Lung (tissue), 17 donors: ENCODE measurements at places on chromosomes 12 and 14. TPM values are rescaled to one million over a fixed set of nuclear protein-coding genes. Genes with fewer than 3 reads are reported as not detected.

GRCh38 chr12:10320643-10321042 lies 13.0 kb downstream of the KLRD1 start:
- H3K36me3 ChIP-seq = peaks cover 3% of the 10 kb centered on the region
- H3K4me3 ChIP-seq = no peak overlapping the region
- no peaks in the 10 kb centered on the region for H3K4me1 ChIP-seq
- H3K27ac ChIP-seq = no peak overlapping the region
- DNase-seq = no peak

ABCC9 gene
- 12.7 TPM for total RNA-seq

GRCh38 chr12:57850854-57851430 lies 4.4 kb upstream of the CTDSP2 start:
- no peaks in the 10 kb centered on the region for H3K27me3 ChIP-seq
- DNase-seq = no peak
- no peak overlapping the region for H3K27ac ChIP-seq
- H3K36me3 ChIP-seq = peaks cover 3% of the 10 kb centered on the region

- peak; percentile 77 for DNase-seq
- no peaks in the 10 kb centered on the region for H3K27me3 ChIP-seq
- H3K4me1 ChIP-seq = no peaks in the 10 kb centered on the region
- H3K27ac ChIP-seq = no peak overlapping the region
- H3K36me3 ChIP-seq = no peaks in the 10 kb centered on the region
Observed at GRCh38 chr12:110100315-110100970, 23.7 kb upstream of the IFT81 start.

DNA sequence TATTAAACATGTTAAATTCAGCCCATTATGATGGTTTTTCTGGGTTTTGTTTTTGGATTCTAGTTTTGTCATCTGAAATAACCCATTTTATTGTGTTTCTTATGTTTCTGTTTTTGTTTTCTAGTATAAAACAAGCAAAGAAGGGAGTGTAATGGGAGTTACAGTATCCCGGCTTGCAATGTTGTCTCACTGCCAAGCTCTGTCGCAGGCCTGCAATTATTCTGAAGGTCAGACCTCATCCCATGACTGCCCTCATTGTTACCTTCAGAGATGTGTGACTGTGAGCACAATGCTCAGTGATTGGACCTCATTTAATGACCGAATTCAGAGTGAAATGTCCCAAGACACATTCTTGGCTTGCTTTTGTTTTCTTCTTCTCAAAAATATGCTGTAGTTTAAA lies 73.0 kb upstream of the ATF1 start:
- DNase-seq = peak; percentile 64
- no peaks in the 10 kb centered on the region for H3K27me3 ChIP-seq
- no peak overlapping the region for H3K4me3 ChIP-seq
- no peak overlapping the region for H3K27ac ChIP-seq
- H3K4me1 ChIP-seq = peaks cover 10% of the 10 kb centered on the region

DNA sequence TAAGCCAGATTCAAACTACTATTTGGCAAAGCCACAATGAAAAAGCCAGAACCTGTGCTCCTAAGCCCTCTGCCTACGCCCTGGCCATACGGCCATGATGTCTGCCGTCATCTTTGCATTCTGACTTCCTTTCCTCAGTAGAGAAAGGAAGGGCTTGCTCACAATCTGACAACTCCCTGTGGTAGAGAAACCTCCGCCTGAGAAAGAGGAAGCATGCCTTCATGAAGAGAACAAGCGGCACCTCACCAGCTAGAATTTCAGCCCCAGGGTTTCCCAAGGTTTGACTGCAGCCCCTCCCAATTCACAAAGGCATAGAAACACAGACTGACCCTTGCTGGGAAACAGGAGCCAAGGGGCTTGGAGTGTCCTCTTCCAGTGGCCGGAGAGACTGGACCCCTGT lies 25.7 kb downstream of the TEP1 start:
- no peak for DNase-seq
- H3K36me3 ChIP-seq = peaks cover 46% of the 10 kb centered on the region
- no peaks in the 10 kb centered on the region for H3K27me3 ChIP-seq

PLEKHD1 gene
- not detected for total RNA-seq

- H3K36me3 ChIP-seq = peaks cover 3% of the 10 kb centered on the region
- DNase-seq = peak; percentile 52
- H3K4me1 ChIP-seq = peaks cover 9% of the 10 kb centered on the region
- no peaks in the 10 kb centered on the region for H3K27me3 ChIP-seq
- H3K4me3 ChIP-seq = peak overlapping the region; percentile 69
Observed at GRCh38 chr12:57430112-57430930, 522 bp downstream of the R3HDM2 start.

MANSC1 gene
- 8.0 TPM for total RNA-seq

GRCh38 chr12:128365651-128366231 lies 98.8 kb downstream of the TMEM132C start:
- no peak overlapping the region for H3K27ac ChIP-seq
- peaks cover 2% of the 10 kb centered on the region for H3K36me3 ChIP-seq
- no peaks in the 10 kb centered on the region for H3K27me3 ChIP-seq

DNA sequence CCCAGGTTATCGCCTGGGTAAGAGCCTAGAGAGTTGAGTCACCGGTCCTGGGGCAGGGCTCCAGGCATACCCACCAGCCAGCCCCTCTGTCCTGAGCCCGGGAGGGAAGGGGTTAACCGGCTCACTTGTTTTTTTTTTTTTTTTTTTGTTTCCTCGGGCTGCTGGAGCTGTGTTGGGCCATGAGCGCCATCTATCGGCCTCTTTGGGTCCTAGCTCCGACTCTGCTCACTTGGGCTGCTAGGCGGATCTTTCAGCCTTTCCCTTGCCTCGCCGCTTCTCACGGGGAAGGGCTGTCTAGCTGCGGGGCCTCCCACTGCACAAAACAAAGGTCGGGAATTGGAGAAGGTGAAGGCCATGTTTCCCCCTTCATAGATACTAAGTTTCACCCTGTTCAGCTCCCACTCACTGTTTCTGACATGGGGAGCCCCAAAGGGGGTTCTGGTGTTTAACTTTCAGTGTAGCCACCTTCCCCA lies 2.8 kb upstream of the SMUG1 start:
- H3K27ac ChIP-seq = no peak overlapping the region
- H3K36me3 ChIP-seq = peaks cover under 1% of the 10 kb centered on the region
- H3K4me1 ChIP-seq = peaks cover 13% of the 10 kb centered on the region

DNA sequence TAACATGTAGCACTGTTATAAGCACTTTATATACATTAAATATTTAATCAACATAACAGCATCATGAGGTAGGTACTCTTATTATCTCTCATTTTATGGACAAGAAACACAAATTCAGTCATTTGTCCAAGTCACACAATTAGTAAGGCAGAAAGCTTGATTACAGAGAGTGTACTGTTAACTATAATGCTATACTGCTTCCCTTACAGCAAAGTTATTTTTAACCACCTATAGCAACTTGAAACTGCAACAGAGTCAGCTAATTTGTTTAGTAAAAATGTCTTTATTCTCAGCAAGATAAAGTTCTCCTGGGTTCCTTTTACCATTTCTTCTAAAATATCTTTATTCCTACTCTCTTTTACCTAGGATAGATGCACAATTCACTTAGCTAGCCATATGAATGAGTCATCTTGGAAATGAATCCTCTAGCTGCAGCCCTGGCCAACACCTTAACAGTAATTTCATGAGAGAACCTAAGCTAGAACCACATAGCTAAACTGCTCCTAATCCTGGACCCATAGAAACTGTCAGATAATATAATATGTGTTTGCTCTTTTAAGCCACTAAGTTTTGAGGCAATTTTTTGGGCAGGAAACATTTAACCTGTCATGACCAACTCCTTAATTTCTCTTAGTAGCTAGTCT lies 90.2 kb upstream of the HECTD1 start:
- H3K27me3 ChIP-seq = no peaks in the 10 kb centered on the region
- no peaks in the 10 kb centered on the region for H3K4me1 ChIP-seq
- H3K4me3 ChIP-seq = no peak overlapping the region

- H3K27me3 ChIP-seq = no peaks in the 10 kb centered on the region
- no peak overlapping the region for H3K4me3 ChIP-seq
Observed at GRCh38 chr12:47028981-47029708, 50.3 kb upstream of the PCED1B start.

GRCh38 chr12:10001171-10001776 lies 2.4 kb upstream of the CLEC1B start:
- H3K36me3 ChIP-seq = no peaks in the 10 kb centered on the region
- H3K4me1 ChIP-seq = no peaks in the 10 kb centered on the region
- H3K27me3 ChIP-seq = no peaks in the 10 kb centered on the region
- DNase-seq = no peak
- no peak overlapping the region for H3K4me3 ChIP-seq

WNT1 gene
- 0.15 TPM for total RNA-seq

DNA sequence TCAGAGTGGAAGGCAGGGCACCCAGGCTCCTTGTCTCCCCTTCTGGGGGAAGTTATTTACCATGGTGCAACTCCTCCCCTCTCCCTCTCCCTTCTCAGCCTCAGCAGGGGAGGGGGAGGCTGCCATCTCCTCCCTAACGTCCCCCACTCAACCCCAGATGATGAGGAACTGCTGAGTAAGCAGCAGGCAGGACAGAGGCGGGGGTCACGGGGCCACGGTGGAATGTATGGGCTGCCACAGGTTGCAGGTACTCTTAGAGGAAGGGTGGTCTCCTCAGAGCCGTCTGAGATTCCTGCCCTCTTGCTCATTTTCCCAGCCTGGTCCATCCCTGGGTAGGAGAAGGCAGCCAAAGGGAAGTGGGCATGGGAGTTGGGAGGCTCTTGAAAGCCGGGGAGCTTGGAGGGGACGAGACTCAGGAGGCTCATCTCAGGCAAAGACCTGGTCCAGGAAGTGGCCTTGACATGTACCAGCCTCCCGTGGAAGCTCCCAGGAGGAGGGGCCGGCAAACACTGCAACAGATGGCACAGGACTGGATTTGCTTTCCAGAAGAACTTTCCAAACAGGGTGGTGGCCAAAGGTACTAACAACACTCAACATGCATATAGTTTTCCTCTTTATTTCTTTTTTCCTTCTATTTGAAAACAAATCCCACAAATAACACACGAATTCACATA lies 19.0 kb downstream of the RIN3 start:
- H3K4me3 ChIP-seq = no peak overlapping the region
- H3K27me3 ChIP-seq = no peaks in the 10 kb centered on the region

GRCh38 chr14:84532016-84532415 lies 997.9 kb upstream of the FLRT2 start:
- no peaks in the 10 kb centered on the region for H3K36me3 ChIP-seq
- H3K4me1 ChIP-seq = no peaks in the 10 kb centered on the region
- H3K27me3 ChIP-seq = no peaks in the 10 kb centered on the region
- H3K27ac ChIP-seq = no peak overlapping the region
- DNase-seq = no peak
- no peak overlapping the region for H3K4me3 ChIP-seq

SLC4A8 gene
- 12.2 TPM for total RNA-seq

ITGA5 gene
- 71.2 TPM for total RNA-seq

DNA sequence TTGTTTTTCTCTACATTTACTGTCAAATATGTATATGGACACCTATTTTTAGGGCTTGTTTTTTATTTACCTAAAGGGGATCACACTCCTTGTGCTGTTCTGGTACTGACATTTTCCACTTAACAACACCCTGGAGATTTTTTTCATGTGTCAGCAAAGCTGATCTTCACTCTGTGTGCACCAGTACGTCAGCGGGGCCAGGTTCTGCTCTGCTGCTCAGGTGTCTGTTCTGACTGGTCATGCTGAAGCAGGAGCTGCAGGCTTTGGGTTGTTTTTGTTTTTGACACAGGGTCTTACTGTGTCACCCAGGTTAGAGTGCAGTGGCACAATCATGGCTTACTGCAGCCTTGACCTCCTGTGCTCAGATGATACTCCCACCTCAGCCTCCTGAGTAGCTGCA lies 81.9 kb upstream of the CCND2 start:
- H3K27ac ChIP-seq = no peak overlapping the region
- H3K4me3 ChIP-seq = no peak overlapping the region
- no peaks in the 10 kb centered on the region for H3K4me1 ChIP-seq
- DNase-seq = no peak

GRCh38 chr12:65656891-65657351 lies 167.4 kb upstream of the HMGA2 start:
- H3K4me3 ChIP-seq = no peak overlapping the region
- H3K36me3 ChIP-seq = no peaks in the 10 kb centered on the region
- no peaks in the 10 kb centered on the region for H3K4me1 ChIP-seq

GRCh38 chr12:42812871-42813270 lies 223.3 kb upstream of the PRICKLE1 start:
- H3K4me3 ChIP-seq = no peak overlapping the region
- H3K36me3 ChIP-seq = no peaks in the 10 kb centered on the region
- no peak overlapping the region for H3K27ac ChIP-seq

KITLG gene
- total RNA-seq = 53.8 TPM

DNA sequence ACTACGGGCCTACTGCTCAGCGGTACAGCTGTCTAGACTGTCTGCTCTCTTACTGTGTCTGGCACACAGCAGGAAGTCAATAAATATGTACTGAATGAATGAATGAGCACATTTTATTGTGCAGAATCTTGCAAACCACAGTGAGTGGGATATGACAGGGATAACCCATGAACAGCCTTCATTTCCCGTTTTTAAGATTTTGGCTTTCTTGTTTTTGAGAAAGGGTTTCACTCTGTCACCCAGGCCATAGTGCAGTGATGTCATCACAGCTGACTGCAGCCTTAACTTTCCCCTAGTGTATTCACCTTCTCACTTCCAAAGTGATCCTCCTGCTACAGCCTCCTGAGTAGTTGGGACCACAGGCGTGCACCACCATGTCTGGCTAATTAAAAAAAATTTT lies 203.1 kb downstream of the AEBP2 start:
- H3K27me3 ChIP-seq = no peaks in the 10 kb centered on the region
- H3K36me3 ChIP-seq = no peaks in the 10 kb centered on the region

GRCh38 chr12:119005085-119005484 lies 23.7 kb downstream of the SRRM4 start:
- H3K27ac ChIP-seq = no peak overlapping the region
- peaks cover 12% of the 10 kb centered on the region for H3K27me3 ChIP-seq
- DNase-seq = no peak

- peak; percentile 68 for DNase-seq
- H3K27me3 ChIP-seq = no peaks in the 10 kb centered on the region
- H3K4me1 ChIP-seq = peaks cover 23% of the 10 kb centered on the region
- no peaks in the 10 kb centered on the region for H3K36me3 ChIP-seq
- no peak overlapping the region for H3K4me3 ChIP-seq
Observed at GRCh38 chr12:2244013-2244861, 191.4 kb downstream of the CACNA1C start.

GRCh38 chr12:87930033-87930432 lies 99.2 kb downstream of the C12orf50 start:
- no peaks in the 10 kb centered on the region for H3K4me1 ChIP-seq
- no peak overlapping the region for H3K4me3 ChIP-seq

GRCh38 chr12:6039894-6040601 lies 84.4 kb downstream of the VWF start:
- H3K4me3 ChIP-seq = no peak overlapping the region
- peaks cover 9% of the 10 kb centered on the region for H3K36me3 ChIP-seq
- H3K27me3 ChIP-seq = no peaks in the 10 kb centered on the region
- no peaks in the 10 kb centered on the region for H3K4me1 ChIP-seq
- DNase-seq = peak; percentile 82

DNA sequence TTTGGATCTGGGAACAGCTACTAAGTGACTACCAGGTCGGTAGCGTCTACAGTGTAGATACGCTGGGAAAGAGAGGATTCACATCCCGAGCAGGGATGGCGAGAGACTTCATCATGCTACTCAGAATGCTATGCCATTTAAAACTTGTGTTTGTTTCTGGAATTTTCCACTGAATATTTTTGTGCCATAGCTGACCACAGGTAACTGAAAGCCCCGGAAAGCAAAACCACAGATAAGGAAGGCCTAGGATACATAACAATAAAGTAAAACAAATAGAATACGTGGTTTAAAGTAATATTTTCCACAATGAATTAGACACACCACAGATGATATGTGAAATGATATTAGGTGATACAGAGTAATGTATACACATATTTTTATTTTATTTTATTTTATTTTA lies 7.9 kb upstream of the HCAR1 start:
- H3K27ac ChIP-seq = no peak overlapping the region
- H3K36me3 ChIP-seq = no peaks in the 10 kb centered on the region
- no peak overlapping the region for H3K4me3 ChIP-seq
- no peak for DNase-seq
